Caudate nucleus (tissue), 63 donors: ENCODE measurements at places on chromosomes 4 and X.
A peak's percentile ranks its signal among the peaks of the same experiment; 100 is the strongest.

DNA sequence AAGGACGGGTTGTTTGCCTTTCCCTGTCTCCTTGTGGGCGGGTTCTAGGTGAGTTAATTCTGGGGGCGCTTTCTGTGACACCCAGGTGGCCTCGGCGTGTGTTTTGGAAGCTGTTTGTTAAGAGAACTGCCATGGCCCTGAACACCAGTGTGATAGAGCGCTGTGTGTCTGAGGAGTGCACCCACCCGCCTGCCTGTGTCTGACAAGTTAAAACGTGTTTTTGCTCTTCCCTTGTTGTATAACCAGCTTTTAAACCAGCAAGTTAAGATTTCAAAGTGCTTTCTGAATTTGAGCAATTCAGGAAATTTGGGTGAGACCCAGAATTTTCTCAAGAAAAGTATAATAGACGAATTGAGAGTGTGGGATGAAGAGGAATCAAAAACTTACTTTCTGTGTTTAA, 55.2 kb upstream of the HGFAC start:
- DNase-seq = peak; percentile 72

GRCh38 chr4:139666735-139667281, 1.2 kb downstream of the MGST2 start:
- no peak for DNase-seq

DNA sequence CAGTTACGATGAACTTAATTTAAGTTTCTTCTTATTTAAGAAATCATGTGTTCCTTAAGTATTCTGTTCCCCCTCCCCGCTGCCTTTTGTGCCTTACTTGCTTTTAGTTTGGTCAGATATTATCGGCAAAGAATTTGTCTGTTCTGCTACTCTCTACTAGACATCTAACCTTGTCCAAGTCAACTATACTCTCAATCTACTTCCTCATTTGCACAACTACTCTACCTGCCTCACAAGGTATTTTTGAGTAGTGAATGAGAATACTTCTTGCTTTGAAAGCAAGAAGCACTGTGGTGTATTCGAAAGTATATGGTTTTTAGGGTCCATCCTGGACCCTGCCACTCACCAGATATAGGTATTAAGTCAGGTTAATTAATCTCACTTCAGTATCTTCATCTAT, 8.0 kb upstream of the KLHL5 start:
- no peak for DNase-seq

DNA sequence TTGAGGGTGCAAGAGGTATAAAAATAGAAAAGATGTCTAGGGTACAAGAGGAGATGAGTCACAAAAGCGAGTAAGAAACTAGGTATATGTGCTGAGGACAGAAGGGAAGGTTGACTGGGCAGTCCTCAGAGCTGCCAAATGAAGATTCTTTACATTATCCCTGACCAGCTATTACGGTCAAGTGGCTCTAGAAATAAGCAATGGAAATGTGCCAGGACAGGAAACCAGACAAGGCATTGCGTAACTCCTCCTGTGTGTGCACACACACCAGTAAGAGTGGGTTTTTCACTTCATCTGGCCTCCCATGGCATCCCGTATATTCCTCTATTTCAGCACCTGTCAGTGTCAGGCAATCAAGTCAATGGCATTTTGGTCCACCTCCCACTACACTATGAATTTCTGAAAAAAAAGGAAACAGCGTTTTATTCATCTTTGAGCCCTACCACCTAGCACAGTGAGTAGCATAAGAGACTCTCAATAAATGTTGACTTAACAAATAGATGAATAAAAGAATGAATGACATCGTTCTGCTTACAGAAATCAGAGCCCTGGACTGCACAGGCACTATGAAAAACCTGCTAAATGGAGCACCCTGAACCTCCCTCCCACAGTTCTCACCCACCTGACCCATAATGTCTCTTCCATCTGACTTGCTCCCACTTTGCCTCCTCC, 62.6 kb upstream of the KLF3 start:
- no peak for DNase-seq

GRCh38 chr4:3676907-3677747, 89.1 kb upstream of the ADRA2C start:
- no peak for DNase-seq

GRCh38 chr4:79325864-79326328, at the start of gene NAA11:
NAA11 (minus strand) TSS chr4:79326061; CDS start chr4:79325877, 184 bp downstream.
- DNase-seq = no peak

- DNase-seq = no peak
Observed at GRCh38 chrX:20653070-20653469, 386.4 kb upstream of the RPS6KA3 start.

GRCh38 chr4:82215039-82215438, 158.8 kb downstream of the HNRNPD start:
- no peak for DNase-seq

- no peak for DNase-seq
Observed at GRCh38 chr4:71732066-71732465, 51.8 kb downstream of the GC start.

DNA sequence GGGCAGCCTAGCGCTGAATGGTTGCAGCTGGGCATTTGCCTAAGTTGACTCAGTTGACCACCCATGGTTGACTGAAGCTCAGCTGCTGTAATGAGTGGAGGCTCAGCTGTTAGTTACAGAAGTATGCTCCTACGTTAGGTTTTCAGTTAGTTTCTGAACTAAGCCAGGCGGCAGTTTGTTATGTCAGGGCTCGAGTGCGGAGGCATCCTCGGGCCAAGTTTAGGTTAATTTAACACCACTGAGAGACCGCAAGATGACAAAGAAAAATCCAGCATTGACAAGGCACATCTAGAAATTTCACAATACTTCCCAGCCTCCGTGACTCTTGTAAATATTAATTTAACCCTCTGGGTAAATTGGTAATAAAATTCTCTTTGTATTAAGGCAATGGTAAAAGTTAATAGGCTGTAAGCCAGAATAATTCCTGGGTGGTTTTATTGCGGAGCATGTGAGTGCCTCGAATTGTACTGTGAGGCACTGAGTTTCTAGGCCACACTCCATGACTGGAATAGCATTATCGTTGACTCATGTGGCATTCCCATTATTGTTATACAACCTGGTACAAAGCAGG, 33.1 kb upstream of the CDKN2AIP start:
- no peak for DNase-seq

DNA sequence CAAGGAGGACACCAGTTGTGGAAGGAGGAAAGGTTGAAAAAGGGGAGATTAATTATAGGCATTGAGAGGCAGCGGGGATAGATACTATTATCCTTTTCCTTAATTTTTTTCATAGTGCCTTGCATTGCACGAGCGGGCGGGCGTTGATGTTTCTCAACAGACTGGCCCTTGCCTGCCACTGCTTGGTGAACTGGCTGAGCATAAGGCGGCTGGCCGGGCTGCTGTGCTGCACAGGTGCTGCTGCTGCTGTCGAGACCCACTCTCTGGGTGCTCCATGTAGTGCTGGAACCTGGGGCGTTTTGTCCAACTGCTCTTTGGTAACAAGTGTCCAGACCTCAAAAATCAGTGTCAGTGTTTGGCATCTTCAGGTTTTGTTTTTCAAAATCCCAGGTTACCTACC, 83.3 kb upstream of the PAQR3 start:
- DNase-seq = no peak

DNA sequence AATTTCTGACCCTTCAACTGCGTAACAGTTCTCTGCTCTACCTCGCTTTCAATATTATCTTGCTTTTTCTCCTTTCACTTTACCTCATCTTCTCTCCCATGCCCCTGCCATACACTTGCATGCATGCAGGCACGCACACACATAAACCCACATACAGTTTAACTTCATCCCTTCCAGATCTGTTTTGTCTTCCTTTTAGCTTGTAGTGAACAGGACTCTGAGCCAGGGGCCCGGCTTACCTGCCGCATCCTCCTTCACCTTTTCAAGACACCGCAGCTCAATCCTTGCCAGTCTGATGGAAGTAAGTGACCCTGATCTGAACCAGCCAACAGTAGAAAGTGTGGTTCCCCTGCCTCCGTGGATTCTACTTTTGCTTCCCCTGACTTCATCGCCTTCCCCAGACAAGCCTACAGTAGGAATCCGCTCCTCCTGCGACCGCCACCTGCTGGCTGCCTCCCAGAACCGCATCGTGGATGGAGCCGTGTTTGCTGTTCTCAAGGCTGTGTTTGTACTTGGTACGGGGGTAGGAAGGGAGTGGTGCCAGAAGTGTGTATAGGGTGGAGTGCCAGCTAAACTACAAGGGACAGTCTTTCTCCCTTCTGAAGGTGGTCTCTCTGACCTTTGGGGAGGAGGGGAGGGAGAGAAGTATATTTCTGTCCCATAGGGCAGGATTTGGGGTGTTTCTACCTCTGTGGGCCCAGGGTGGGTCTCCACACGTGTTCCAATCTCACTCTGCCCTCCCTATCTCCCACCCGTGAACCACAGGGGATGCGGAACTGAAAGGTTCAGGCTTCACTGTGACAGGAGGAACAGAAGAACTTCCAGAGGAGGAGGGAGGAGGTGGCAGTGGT, 10.7 kb downstream of the MED12 start:
- DNase-seq = peak; percentile 17

GRCh38 chrX:34132028-34132427, at the start of gene FAM47A:
FAM47A (minus strand) TSS chrX:34132314; CDS start chrX:34132278, 36 bp downstream.
- DNase-seq = no peak

DNA sequence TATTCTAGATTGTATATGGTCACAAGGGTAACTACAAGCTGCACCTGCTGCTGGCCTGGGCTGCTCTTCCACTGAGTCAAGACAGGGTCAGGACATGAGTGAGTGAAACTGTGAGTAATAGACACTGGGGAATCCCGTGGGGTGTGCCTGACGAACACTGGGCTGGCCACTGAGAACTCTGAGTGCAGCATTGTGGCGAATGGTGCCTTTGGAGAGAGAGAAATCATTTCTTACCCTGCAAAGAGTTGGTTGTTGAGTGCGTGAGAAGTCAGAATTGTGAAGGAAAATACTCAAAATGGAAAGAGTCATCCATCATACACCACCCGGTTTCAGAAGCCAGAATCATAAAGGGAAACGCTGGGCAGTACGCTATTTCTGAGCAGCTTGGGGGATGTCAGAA, 43.1 kb upstream of the LSM6 start:
- no peak for DNase-seq

GRCh38 chrX:14361435-14361834, 167.9 kb upstream of the GLRA2 start:
- no peak for DNase-seq

GRCh38 chrX:136767104-136767941, 13.4 kb downstream of the ARHGEF6 start:
- DNase-seq = peak; percentile 2

DNA sequence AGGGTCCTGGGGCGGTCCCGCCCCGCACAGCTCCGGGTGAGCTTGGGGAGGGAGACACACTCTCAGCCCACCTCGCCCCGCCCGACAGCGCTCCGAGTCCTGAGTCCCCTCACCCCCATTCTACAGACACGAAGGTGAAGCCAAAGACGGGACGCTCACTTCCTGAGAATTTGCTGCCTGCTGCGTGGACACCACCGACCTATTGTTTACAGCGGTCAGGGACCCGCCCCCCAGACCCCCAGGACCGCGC, 796 bp upstream of the ZNF141 start:
- no peak for DNase-seq

GRCh38 chr4:123785538-123785937, 388.9 kb downstream of the SPRY1 start:
- no peak for DNase-seq

DNA sequence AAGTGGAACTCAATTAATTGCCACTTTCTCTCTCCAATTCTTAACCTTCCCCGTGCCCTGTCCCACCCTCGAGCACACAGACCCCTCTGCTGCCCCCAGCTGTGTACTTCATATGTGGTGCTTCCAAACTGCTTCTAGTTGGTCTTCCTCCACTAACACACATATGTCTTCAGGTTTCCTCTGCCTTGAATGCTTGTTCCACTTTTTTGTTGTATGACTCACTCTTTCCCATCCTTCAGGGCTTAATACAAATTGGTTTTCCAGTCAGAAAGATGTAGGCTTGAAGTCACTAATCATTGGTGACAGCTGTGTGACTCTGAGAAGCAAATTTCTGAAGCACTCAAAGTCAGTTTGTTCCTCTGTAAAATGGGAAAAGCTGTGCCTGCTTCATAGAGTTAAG, 30.6 kb downstream of the TRIM2 start:
- DNase-seq = no peak

DNA sequence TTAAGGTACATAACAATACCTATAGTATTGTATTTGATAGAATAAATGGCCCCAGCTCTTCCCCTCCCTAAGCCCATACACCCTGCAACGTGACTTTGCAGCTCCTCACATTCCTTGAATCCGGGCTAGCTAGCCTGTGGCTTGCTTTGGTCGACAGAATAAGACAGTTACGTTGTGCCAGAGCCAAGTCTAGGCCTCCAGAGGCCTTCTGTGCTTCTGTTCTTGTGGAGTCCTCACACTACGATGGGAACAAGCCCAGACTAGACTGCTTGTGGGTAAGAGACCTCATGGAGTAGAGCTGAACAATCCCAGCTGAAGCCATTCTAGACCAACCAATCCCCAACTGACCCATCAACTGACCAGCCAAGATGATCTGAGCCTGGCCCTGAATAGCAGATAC, 102.4 kb upstream of the PLAC1 start:
- no peak for DNase-seq

- no peak for DNase-seq
Observed at GRCh38 chrX:56505866-56506265, 57.6 kb upstream of the UBQLN2 start.

- DNase-seq = no peak
Observed at GRCh38 chr4:174550541-174550940, 28.3 kb upstream of the HPGD start.

GRCh38 chr4:140695483-140695882, 60.7 kb downstream of the TBC1D9 start:
- DNase-seq = no peak

DNA sequence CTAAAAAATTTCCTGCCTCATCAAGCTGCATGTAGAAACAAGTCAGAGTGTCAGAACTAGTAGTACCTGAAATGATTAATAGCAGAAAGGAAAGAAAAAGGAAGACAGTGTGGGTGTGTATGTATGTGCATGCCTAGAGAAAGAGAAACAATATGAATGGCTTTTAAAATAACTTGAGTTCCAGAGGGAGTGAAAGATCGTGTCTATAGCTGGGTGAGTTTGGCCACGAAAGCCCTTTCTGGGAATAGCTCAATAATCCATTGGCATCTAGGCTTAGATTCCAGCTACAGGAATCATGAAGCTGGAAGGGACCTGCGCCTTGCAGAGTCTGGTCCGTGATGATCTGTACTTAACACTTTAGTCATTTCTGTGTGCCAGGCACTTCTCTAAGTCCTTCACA, 195.6 kb downstream of the RAPGEF2 start:
- no peak for DNase-seq

DNA sequence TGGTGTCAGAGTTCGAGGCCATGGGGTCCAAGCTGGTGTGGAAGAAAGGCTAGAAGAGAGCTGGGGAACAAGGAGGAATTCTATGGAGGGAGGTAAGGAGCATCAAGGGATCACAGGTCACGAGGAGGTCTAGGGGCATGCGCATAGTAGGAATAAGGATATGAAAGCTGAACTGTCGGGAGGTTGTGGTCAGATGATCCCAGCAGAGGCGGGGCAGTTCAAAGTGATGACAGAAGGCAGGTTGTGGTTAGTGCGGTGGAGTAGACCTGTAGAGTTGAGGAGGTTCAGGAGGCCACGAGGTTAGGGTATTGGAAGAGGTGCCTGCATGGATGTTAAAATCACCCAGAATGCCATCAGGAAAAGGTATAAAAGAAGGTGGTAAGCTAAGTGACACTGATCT, 156.3 kb downstream of the TMEM164 start:
- no peak for DNase-seq

- no peak for DNase-seq
Observed at GRCh38 chr4:181424362-181425016, 818.7 kb upstream of the TENM3 start.
